ENCODE measurements at places on chromosomes 16 and 17.

DNA sequence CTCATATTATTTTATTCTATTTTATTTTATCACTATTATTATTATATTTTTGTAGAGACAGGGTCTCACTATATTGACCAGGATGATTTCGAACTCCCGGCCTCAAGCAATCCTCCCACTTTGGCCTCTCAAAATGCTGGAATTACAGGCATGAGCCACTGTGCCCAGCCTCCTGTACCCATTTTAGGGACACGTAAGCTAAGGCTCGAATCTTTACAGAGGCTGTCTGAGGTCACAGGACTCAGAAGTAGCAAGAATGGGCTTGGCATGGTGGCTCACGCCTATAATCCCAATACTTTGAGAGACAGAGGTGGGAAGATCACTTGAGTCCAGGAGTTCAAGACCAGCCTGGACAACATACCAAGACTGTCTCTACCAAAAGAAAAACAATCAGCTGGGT lies 12.7 kb upstream of the ABAT start:
- no peak for DNase-seq

DNA sequence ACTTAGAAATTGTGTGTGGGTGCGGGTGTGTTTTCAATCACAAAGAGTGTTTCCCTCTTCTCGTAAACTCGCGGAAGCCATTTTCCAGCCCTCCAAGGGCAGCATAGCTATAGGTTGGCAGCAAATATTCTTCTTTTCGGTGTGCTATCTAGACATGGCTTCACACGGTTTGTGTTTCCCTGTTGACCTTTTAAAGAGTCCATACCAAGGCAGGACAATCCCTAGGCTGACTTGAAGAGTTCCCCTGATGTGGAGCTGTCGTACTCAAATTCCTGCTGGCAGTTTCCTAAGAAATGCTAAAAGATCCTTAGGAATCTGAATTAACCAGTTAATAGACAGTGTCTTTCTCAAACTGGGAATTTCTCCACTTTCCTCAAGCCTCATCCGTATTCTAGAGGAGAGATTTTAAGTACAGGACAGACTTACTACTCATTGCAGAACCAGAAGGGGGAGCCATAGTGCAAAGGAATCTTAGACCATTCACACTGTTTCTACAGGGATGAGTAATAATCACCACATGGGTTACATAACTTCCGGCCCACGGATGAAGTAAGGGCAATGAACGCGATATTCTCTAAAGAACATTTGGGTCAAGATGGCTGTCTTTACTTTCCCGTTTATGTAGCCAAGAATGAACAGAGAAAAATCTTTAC lies 288.6 kb upstream of the ELAC2 start:
- DNase-seq = no peak

DNA sequence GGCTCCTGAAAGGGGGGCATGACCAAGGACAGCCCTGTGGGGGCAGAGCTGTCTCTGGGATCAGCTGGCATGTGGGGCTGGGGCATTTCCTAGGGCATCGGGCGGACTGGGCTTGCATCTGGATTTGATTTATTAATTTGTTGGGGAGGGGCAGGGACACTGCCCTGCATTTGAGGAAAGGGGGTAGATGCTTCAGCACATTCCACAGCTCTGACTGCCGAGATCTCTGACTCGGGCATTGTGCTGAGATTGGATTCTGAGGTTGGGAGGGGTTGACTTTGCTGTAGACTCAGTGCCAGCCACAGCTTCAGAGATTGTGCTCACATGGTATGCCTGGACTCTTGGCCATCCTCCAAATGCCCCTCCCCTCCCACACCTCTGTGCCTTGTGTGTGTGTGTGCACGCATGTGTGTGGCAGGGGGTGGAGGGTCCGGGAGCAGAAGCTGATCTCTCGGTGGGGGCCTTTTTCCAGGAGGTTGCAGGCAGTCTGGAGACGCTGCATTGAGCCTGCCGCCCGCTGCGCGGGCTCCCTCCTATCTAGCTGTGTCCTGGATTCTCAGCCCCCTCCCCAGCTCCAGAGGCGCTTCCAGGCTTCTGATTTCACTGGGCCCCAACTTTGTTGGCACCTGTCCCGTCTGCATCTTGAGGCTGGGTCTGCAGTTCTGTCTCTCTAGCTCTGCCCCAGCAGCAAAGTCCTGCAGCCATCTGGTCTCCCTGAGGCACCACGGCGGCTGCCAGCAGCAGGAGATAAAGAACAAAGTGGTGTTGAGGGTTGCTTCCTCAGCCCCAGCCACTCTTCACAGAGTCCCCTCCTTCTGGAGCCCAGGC lies 14.9 kb downstream of the IGFBP4 start:
- no peak for DNase-seq

- no peak for DNase-seq
These were observed 794 bp downstream of the TMEM235 start for GRCh38 chr17:78231991-78232858.

DNA sequence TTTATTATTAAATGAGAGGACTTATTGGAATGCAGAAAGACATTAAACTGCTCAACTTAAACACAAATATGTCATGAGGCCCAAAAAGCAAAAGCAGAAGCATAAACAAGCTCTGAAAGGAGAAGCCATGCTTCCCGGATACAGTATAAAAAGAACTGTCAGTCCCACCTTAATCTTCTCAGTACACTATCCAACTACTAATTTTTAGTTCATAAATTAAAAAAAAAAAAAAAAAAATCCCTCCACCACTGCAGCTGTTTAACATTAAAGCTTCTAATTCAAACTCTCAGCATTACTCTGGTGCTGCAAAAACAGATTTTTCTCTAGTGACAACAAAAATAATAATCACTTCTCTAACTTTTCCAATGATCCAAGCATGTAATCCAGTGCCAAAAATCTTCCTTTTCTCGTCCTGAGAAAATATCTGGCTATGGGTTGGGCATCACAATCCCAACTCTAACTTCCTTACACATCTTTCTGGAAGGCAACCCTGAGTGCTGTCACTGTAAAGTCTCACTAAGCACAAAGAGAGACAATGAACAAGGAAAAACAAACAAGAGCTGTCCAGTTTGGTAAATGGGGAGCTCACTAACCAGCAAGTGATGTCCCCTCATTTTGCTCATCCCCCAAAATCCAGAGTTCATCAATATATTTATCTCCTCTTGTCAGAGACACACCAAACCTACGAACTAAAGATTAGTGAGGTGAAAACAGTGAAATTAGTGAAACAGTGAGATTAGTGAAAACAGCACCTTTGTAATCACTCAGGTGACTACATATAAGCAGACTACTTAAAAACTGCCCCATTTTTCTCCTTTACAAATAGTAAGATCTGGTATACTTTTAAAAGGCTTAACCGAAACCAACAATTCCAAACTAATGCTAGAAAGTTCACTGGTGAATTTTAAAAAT lies 5.5 kb downstream of the USP32 start:
- peak; percentile 30 for DNase-seq

- no peak for DNase-seq
These were observed 1.2 kb upstream of the MSLN start for GRCh38 chr16:759110-759910.

GRCh38 chr16:10965440-10966061 lies 21.2 kb downstream of the CLEC16A start:
- DNase-seq = no peak

DNA sequence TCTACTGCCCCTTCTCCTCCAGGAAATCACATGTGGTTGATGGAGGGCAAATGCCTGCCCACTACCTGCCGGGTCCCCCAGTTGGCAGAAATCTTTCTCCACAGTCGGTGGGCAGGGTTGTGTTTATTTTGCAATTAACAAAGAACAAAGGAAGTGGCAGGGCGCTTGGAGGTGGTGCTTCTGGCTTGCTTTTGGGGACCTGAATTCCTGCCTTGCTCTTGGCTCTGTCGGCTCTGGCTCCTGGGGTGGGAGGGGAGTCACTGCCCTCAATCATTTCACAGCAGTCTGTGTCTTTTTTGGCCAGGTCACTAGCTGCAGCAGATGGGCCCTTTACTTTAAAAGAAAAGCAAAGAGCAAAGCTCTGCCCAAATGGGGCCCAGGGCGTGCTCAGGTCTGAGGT lies 69.2 kb downstream of the C16orf78 start:
- DNase-seq = no peak

GRCh38 chr17:9151091-9151490 lies 129.8 kb downstream of the NTN1 start:
- peak; percentile 17 for DNase-seq

DNA sequence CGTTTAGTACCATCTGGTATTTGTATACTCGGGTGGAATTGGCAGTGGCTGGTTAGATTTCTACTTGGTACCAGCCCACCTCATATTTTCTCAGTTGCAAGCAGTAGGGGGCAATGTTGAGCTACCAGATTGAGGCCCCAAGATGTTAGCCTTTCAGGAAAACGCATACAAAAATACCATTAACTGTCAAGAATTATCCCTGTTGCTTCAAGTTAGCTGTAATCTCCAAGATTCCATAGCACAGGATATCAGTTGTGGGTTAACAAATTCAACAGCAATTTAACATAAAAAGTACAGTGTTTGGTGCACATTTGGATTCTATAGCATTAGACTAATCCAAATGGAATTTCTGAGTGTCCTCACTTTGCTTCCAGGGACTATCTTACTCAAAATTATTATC lies 188.2 kb downstream of the FTO start:
- DNase-seq = peak; percentile 50

- DNase-seq = no peak
These were observed 54.5 kb downstream of the NKD1 start for GRCh38 chr16:50602531-50603205.

- DNase-seq = peak; percentile 76
These were observed 2.7 kb downstream of the PLEKHH3 start for GRCh38 chr17:42673885-42674754.

DNA sequence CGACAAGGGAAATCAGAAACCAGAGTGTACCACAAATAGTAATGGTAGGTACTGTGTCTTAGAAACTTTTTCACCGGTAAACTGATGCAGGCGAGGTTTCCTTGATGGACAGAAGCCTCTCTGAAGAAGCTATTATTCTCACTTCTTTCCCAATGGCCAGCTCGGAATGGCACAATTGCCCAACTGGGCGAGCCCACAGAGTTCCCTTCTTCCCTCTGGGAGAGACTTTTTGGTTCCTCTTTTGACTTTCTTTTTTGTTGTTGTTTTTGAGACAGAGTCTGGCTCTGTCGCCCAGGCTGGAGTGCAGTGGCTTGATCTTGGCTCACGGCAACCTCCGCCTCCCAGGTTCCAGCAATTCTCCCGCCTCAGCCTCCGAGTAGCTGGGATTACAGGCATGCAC lies 16.9 kb downstream of the SLC43A2 start:
- DNase-seq = no peak

GRCh38 chr16:72189865-72190371 lies 18.0 kb upstream of the PMFBP1 start:
- DNase-seq = no peak

- no peak for DNase-seq
These were observed 3.8 kb upstream of the NAT9 start for GRCh38 chr17:74779948-74780400.

GRCh38 chr17:41659427-41660212 lies 29.1 kb upstream of the EIF1 start:
- no peak for DNase-seq

GRCh38 chr17:81365601-81366585 lies 29.4 kb upstream of the BAHCC1 start:
- DNase-seq = no peak

- no peak for DNase-seq
These were observed 165.3 kb downstream of the SDK2 start for GRCh38 chr17:73478768-73479424.

- DNase-seq = peak; percentile 97
These were observed 43.2 kb downstream of the CUEDC1 start for GRCh38 chr17:57911834-57912673.

DNA sequence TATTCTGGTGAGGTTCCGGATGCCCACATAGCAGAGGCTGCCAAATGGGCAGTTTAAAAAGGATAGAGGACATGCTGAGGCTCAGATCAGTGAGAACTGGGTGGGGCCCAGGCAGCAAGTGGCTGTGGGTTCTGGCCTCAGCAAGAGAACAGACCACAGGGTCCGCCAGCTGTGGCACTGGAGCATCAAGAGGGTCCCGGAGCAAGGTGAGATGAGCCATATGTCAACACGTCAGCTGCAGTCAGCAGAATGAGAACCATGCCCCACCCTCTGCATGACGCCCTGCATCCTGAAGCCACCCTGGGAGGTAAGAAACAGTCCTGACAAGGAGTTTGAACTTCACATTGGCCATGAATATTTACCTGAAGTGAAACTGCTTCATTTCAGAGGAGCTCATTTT lies 20.1 kb upstream of the CCL5 start:
- no peak for DNase-seq

- no peak for DNase-seq
These were observed 1196.6 kb downstream of the CDH11 start for GRCh38 chr16:63925221-63925620.

- DNase-seq = no peak
These were observed 5.8 kb upstream of the CCDC182 start for GRCh38 chr17:57750895-57751294.

GRCh38 chr17:48113201-48113676 lies 5.7 kb downstream of the SNX11 start:
- DNase-seq = no peak

- DNase-seq = no peak
These were observed 28.7 kb upstream of the RSL1D1 start for GRCh38 chr16:11880007-11880406.

DNA sequence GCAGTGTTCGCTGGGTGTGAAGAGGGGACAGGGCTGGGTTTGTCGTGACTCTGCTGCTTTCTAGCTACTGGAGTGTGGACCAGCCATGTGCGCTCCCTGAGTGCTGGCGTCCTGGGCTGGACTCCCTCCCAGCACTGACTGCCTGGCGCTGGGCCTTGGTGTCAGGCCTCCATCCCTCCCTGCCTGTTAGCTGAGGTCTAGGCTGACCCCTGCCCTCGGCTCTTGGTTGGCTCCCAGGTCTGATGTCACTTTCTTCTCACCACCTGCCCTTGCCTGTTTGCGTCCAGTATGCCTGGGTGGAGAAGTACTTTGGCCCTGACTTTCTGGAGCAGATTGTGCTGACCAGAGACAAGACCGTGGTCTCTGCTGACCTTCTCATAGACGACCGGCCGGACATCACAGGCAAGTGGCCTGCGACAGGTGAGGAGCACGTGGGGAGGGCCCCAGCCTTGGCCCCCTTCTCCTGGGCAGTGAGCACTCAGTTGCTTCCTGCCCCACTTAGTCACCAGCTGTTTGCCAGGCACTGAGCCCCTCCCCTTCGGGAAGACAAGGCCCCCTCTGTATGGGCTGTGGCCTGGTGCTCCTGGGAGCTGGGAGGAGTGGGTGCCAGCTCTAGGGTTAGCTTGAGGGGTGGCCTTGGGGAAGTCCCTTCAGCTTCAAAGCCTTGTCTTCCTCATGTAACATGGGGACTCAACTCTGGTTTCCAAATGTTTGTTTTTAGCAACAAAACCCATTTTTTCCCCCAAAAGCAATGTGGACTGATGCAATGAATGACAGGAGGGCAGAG lies 41.5 kb downstream of the NT5M start:
- no peak for DNase-seq
